ENCODE measurements at places on chromosomes 6 and 20. TPM values are rescaled to one million over a fixed set of nuclear protein-coding genes. Genes with fewer than 3 reads are reported as not detected.

- H3K4me3 ChIP-seq = peak within 1 kb of the TSS; percentile 95
- no peak within 1 kb of the TSS for H3K27ac ChIP-seq
- peaks cover 6% of the 10 kb centered on the region for H3K36me3 ChIP-seq
- DNase-seq = peak; percentile 69
These were observed at the start of gene GNAS for GRCh38 chr20:58852543-58853271. Gene GNAS, plus strand, starts transcription at chr20:58852716.

DNA sequence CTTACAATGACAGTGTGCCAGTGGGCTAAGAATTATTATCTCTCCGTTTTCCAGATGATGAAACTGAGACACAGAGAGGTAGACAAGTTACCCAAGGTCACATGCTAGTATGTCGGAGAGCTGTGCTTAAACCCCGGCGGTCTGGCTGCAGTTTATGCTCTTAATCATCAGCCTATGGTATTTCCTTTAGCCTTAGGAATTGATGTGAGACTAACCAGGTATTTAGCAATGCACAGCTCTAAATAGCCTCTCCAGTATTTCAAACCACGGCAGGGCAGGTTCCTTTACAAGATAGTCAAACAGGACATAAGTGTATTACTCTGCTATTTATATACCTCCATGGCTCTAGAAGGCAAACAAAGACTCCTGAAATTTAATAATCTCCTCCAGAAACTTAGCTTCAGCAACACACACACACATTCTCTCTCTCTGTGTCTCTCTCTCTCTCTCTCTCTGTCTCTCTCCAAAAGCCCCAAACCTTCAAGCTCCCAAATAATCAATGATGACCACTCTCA is 142.0 kb upstream of the ZNF217 start:
- H3K36me3 ChIP-seq = no peaks in the 10 kb centered on the region
- no peaks in the 10 kb centered on the region for H3K27me3 ChIP-seq
- no peak for DNase-seq

- no peaks in the 10 kb centered on the region for H3K27me3 ChIP-seq
- H3K27ac ChIP-seq = no peak overlapping the region
- H3K36me3 ChIP-seq = no peaks in the 10 kb centered on the region
These were observed 117.9 kb upstream of the AKAP12 start for GRCh38 chr6:151121900-151122299.

GRCh38 chr6:41464481-41464880 is 81.7 kb upstream of the FOXP4 start:
- H3K4me3 ChIP-seq = no peak overlapping the region
- peaks cover 60% of the 10 kb centered on the region for H3K27me3 ChIP-seq
- peaks cover 8% of the 10 kb centered on the region for H3K4me1 ChIP-seq
- no peaks in the 10 kb centered on the region for H3K36me3 ChIP-seq
- H3K27ac ChIP-seq = no peak overlapping the region

GRCh38 chr6:62672989-62673388 is 387.0 kb upstream of the KHDRBS2 start:
- H3K4me1 ChIP-seq = no peaks in the 10 kb centered on the region
- H3K36me3 ChIP-seq = no peaks in the 10 kb centered on the region
- H3K27me3 ChIP-seq = no peaks in the 10 kb centered on the region

DNA sequence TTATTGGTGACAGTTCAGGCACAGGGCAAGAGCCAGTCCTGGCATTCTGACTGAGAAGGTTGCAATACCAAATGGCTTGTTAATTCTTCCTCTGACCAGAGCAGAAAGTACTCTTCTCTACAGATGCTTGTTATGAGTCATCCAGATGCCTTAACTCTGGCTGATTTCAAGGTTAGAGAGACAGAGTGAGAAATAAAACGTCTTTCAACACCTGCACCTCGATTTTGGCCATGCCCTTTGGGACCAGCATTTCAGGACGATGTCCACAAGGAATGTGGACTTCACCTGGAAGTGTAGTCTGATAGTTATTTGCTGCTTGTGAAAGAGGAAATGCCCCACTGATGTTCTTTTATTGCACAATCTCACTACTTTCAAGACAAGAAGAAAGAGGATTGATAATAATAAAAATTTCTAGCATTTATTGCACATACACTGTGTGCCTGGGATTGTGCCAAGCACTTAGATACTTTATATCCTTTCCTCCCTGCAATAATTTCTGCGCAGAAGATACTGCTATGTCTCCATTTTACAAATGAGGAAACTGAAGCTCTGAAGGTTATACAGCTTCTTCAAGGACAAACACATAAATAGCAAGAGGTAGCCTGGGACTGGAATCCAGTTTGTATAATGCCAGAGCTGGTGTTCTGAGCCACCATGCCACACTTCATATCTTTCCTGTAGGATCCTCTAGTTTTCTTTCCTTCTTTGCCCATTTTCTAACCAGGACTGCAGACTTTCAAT is 33.5 kb upstream of the MCM3 start:
- no peaks in the 10 kb centered on the region for H3K36me3 ChIP-seq
- H3K27ac ChIP-seq = no peak overlapping the region
- peaks cover 2% of the 10 kb centered on the region for H3K4me1 ChIP-seq
- DNase-seq = no peak
- no peaks in the 10 kb centered on the region for H3K27me3 ChIP-seq

The SLC22A2 gene
- not detected for total RNA-seq

The NR2E1 gene
- not detected for total RNA-seq
